Fibroblast of lung (primary cell): ENCODE measurements at places on chromosomes 1 and 21. TPM values are rescaled to one million over a fixed set of nuclear protein-coding genes. Genes with fewer than 3 reads are reported as not detected.

AGMAT gene
- total RNA-seq, result 1.0 and 1.2 TPM in 2 replicates

DNA sequence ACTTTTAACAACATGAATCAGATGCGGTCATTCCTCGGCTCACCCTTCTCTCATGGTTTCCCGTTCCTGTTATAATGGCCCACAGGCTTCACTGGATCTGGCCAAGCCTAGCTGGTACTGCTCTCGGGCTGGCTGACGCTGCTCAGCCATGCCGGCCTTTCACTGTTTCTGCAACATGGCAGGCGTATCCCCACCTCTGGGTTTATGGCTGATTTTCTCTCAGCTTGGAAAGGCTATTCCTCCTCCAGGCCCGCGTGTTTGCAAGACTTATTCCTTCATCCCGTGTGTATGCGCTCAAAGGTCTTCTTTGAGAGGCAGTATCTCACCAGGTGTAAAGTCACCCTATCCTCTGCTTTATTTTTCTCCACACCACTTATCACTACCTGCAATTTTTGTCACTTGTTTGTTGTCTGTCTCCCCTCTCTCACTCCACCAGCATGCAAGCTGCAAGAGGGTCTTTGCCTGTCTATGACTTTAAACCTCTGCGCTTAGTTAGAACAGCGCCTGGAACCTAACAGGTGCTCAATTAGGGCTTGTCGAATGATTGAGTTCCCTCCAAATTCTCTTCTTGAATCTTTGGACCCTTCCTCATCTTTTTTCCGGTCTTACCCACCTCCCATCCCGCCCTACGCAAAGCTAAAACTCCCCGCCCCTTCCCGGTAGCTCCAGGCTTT, 491 bp upstream of the RAP1A start:
- peak overlapping the region; percentile 39 for H3K27ac ChIP-seq
- DNase-seq, result no peak
- peak overlapping the region; percentile 54 for H3K4me3 ChIP-seq

DNA sequence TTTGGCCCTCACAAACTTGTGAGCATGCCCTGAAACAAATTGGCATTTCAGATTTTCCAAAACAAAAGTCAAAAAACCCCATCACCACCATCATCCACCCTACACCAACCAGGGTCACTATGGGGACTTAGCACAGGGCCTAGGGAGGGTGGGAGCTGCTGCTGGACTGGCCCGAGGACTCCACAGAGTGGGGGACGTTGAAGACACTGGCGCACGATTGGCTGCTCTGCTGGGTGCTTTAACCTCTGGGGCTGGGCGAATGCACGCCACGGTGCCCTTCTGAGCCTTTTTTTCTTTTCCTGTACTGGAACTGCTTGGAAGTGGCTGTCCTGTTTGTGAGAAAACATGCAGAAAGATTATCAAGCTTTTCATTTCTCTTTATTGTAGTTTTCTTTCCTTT, 92.8 kb downstream of the CD247 start:
- no peak overlapping the region for H3K4me3 ChIP-seq
- H3K27ac ChIP-seq, result no peak overlapping the region

DNA sequence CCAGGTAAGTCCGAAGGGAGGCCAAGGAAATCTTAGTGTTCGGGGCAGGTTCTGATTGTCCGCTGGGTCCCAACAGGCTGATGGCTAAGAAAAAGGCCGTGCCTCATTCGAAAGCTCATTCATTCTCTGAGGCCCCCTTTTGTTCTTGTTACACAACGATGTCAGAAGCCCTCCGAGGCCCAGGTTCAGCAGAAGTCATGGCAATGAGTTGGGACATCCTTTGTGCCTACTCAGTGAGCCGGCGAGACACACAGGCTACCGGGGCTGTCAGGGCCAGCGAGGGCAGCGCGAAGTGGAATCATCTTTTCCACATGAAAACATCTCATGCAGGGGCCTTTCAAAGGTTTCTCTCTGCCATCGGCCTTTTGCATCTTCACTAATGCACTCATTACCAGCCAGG, 49.0 kb upstream of the EFHD2 start:
- DNase-seq, result no peak
- no peaks in the 10 kb centered on the region for H3K36me3 ChIP-seq
- H3K27me3 ChIP-seq, result no peaks in the 10 kb centered on the region
- H3K4me3 ChIP-seq, result no peak overlapping the region
- peaks cover 5% of the 10 kb centered on the region for H3K4me1 ChIP-seq

- peaks cover 25% of the 10 kb centered on the region for H3K27me3 ChIP-seq
- H3K36me3 ChIP-seq, result no peaks in the 10 kb centered on the region
- DNase-seq, result no peak
- no peaks in the 10 kb centered on the region for H3K4me1 ChIP-seq
Observed at GRCh38 chr1:111271464-111271801, 19.2 kb upstream of the CHIA start.

COL6A2 gene
- 782 and 928 TPM in 2 replicates for total RNA-seq

DNA sequence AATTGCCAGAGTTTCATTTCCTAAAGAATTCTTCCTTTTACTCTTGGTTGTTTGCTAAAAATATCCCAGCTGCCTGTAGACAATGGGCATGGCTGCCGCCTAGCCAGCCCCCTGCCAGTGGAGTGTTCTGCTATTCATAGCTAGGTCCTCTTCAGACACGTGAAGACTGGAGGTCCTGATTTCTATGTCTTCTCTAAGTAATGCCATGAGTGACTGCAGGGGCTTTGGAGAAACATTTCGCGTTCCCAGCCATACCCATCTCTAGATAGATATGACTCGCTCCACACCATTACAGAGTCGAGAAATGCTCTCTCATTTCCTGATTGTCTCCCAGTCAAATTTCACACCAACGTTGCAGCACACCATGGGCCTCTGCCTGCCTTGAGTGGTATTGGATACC, 99.5 kb upstream of the BACE2 start:
- DNase-seq, result no peak
- H3K4me3 ChIP-seq, result no peak overlapping the region
- H3K36me3 ChIP-seq, result no peaks in the 10 kb centered on the region

- H3K27ac ChIP-seq, result no peak overlapping the region
- no peaks in the 10 kb centered on the region for H3K27me3 ChIP-seq
- H3K4me3 ChIP-seq, result no peak overlapping the region
- peaks cover 14% of the 10 kb centered on the region for H3K4me1 ChIP-seq
Observed at GRCh38 chr1:77375990-77376389, 94.2 kb downstream of the AK5 start.

DNA sequence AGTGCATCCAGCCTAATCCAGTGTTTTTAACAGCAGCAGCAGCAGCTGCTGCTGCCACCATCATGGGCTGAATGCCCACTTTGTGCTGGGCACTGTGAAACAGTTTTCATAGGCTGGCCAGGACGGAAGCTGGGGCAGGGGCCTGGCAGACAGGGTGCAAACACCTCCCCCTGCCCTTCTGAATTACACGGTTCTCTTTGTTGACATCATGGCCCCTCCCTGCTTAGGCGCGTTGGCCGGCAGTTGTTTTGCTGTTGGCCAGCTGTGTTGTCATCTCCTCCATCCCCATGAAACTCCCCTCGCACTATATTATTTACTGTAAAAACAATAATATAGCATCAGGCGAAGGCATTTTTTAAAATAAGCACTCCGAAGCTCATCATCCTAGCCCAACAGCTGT, 33.1 kb downstream of the PTPRU start:
- DNase-seq, result no peak
- no peak overlapping the region for H3K4me3 ChIP-seq
- H3K4me1 ChIP-seq, result peaks cover 2% of the 10 kb centered on the region
- no peak overlapping the region for H3K27ac ChIP-seq

GRCh38 chr1:31762726-31763670, 1.1 kb downstream of the ADGRB2 start:
- peaks cover 21% of the 10 kb centered on the region for H3K4me1 ChIP-seq
- H3K36me3 ChIP-seq, result no peaks in the 10 kb centered on the region
- H3K27me3 ChIP-seq, result peaks cover 2% of the 10 kb centered on the region
- peak overlapping the region; percentile 67 for H3K4me3 ChIP-seq
- peak; percentile 37 for DNase-seq

OLFML3 gene
- total RNA-seq, result 68.0 and 78.8 TPM in 2 replicates

DNA sequence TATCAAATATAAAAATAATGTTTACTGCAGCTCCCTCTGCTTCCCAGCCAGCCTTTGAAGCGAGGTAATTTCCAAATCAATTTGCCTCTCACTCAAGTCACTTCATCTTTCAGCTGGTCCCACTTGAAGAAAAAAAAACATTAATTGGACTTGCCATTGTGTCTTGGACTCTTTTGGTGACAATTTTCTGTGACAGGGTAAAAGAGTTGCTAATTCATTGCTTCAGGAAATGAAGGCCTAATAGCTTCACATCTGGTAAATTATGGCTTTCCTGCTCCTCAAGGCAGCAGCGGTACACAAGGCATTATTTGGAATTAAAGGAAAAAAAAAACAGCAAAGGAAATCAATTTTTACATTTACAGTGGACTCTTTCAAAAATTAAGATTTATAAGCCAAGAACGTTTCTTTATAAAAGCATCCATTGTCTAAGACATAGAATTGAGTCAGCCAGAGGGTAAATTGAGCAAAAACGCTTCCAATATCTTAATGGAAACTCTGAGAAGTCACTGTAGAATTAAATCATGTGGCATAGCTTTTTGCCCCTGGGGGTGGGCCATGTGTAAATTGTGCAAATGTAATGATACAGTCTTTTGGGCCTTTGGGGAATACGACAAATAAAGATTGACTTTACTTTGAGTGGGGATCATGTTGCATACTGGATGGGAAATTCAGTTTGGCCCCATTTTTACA, 102.5 kb downstream of the LYPLAL1 start:
- no peaks in the 10 kb centered on the region for H3K27me3 ChIP-seq
- H3K36me3 ChIP-seq, result no peaks in the 10 kb centered on the region
- no peak overlapping the region for H3K4me3 ChIP-seq
- no peak overlapping the region for H3K27ac ChIP-seq
- no peak for DNase-seq
- peaks cover 5% of the 10 kb centered on the region for H3K4me1 ChIP-seq

DNA sequence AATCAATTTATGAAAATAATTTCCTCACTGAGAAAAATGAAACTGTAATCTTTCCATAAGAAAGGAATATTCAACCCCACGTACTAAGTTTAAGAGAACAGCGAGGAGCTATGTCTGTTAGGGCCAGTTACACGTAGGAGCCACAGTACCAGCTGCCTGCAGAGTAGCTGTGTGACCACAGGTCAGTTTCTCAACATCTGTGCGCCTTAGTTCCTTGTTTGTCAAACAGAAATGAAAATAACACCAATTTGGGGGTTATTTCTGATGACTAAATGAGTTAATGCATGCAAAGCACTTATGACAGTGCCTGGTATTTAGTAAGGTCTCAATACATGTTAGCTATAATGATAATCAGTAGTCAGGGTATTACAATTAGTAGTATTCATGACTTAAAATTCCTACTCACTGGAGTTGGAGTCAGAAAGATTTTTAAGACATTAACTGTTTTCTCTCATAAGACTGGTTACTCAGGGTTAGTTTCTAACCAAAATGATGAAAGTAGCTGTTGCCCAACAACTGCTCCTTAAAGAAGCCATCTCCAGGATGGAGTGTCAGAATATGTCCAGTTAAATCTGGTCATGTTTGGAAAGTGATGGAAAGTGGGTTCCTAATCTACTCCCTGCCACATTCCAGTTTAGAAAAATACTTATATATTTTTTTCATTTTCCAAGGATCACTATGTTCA, 85.8 kb upstream of the ZNF648 start:
- no peak for DNase-seq
- peaks cover 4% of the 10 kb centered on the region for H3K4me1 ChIP-seq
- no peaks in the 10 kb centered on the region for H3K36me3 ChIP-seq
- no peak overlapping the region for H3K4me3 ChIP-seq
- no peak overlapping the region for H3K27ac ChIP-seq

GRCh38 chr1:225890346-225891228, 1.6 kb upstream of the LEFTY1 start:
- DNase-seq, result no peak
- no peaks in the 10 kb centered on the region for H3K36me3 ChIP-seq
- no peak overlapping the region for H3K27ac ChIP-seq
- peaks cover 3% of the 10 kb centered on the region for H3K4me1 ChIP-seq
- no peak overlapping the region for H3K4me3 ChIP-seq

DNA sequence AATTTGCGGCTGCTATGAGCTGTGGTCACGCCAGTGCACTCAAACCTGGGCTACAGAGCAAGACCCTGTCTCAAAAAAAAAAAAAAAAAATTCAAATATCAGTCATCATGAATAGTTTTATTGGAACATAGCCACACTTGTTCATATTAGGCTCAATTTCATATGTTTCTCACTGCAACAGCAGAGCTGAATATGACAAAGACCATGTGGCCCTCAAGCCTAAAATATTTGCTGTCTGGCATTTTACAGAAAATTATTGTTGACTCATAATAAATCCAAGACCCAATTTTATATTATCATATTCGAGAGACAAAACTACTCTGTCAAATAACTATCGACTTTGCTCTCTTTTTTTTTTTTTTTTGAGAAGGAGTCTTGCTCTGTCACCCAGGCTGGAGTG, 11.0 kb downstream of the BECN2 start:
- no peaks in the 10 kb centered on the region for H3K4me1 ChIP-seq
- no peak for DNase-seq
- no peaks in the 10 kb centered on the region for H3K27me3 ChIP-seq
- H3K4me3 ChIP-seq, result no peak overlapping the region

DNA sequence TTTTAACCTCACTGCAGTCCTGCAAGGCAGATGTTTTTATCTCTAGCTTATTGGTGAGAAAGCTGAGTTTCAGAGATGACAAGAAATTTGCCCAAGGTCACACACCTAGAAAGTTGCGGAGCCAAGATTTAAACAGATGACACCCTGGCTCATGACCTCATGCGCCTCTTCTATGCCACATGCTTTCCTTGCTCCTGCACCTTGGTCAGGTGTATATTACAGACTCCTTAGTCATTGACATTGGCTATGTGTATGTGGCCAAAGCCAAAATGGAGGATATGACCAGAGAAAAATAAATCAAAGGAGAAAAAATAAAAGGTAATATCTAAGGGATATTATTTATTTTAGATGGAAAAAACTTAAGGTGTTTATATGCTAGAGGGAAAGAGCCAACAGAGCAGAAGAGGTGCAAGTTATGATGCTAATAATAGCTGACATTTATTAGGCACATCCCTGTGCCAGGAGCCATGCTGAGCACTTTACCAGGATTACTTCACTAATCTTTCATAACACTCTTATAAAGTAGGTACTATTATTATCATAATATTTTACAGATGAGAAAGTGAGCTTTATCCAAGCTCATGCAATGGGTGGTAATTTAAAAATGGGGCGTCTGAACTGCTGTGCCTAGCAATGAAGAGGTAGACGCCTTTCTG, 13.8 kb upstream of the MYOC start:
- DNase-seq, result no peak
- no peaks in the 10 kb centered on the region for H3K4me1 ChIP-seq
- no peaks in the 10 kb centered on the region for H3K36me3 ChIP-seq
- H3K27me3 ChIP-seq, result no peaks in the 10 kb centered on the region

DNA sequence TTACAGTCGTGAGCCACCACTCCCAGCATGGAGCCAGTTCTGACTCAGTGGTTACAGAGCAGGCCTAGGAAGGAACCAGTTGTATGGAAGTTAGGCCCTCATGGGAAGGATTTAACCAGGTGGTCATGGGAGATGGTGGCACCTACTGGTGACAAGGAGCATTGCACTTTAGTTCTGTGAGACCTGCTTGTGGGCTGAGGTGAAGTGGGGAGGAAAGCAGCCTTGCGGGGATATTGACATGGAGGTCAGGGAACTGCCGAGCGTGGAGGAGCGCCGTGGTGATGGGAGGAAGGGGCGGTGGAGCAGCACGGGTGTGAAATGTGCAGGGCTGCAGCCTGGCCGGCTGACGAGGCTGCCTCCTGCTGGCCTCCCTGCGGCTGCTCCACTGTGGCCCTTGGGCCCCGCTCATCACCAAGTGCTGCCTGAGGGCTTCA, 100.4 kb downstream of the GALNT2 start:
- H3K36me3 ChIP-seq, result no peaks in the 10 kb centered on the region
- H3K4me1 ChIP-seq, result peaks cover 2% of the 10 kb centered on the region
- H3K27me3 ChIP-seq, result no peaks in the 10 kb centered on the region
- H3K27ac ChIP-seq, result no peak overlapping the region
